ENCODE measurements at places on chromosomes 12 and 14. TPM values are rescaled to one million over a fixed set of nuclear protein-coding genes. Genes with fewer than 3 reads are reported as not detected.

The GPRC5A gene
- polyA plus RNA-seq, result 3.7 TPM

The CCDC197 gene
- not detected for polyA plus RNA-seq

DNA sequence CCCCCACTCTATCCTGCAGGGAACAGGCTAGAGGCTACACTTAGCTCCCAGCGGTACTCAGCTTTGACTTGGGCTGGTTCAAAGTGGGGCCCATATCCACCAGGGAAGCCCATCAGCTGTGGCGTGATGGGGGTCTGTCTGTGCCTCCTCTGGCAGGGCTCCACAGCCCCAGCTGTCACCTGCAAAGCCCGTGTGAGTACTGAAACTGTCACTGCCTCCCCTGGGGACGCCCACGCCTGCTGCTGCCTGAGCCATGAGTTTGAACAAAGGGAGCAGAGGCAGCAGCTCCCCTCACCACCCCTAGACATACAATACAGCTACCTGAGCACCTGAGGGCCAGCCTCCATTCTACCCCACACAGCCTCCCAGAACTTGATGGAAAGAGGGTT lies 5.0 kb downstream of the REM2 start:
- DNase-seq, result peak; percentile 63

DNA sequence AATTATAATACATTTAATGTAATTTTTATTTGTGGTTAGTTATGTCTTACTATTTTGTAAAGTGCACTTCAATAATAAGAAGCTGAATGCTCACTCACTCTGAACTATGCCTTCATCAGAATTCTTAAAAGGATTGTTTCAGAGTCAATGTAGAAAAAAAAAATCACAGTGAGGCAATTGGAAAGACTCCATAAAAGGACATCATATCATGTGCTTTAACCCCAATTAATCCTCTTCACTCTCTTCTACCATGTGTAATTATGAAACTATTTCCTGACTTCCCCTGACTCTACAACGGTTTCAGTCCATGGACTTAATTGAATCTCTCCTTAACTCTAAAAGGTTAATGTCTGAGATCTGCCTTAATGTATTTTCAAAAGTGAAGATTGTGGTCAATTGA lies 250.4 kb upstream of the ALG10 start:
- DNase-seq, result no peak

- DNase-seq, result no peak
Observed at GRCh38 chr14:31410048-31410650, 10.2 kb downstream of the HEATR5A start.
